Activated CD4-positive, alpha-beta T cell treated with anti-CD3 and anti-CD28 coated beads, Interleukin-2, amount 10 ng/mL, durations not matched to agents 24 days and 14 days (primary cell): ENCODE measurements at places on chromosomes 7 and 10. TPM values are rescaled to one million over a fixed set of nuclear protein-coding genes. Genes with fewer than 3 reads are reported as not detected.
A peak's percentile ranks its signal among the peaks of the same experiment; 100 is the strongest.

Gene IDI2
- not detected in 2 replicates for total RNA-seq

Gene MRLN
- total RNA-seq: 0.82 TPM in 1 of 2 replicates, not detected in the other

Gene ADAM12
- total RNA-seq: not detected in 2 replicates

Gene C1QL3
- total RNA-seq: 0.21 TPM in 1 of 2 replicates, not detected in the other

Gene AQP1
- total RNA-seq: not detected in 2 replicates

Gene TMEM72
- not detected in 2 replicates for total RNA-seq

Gene TYW1B
- total RNA-seq: 3.3 and 4.2 TPM in 2 replicates

Gene A1CF
- not detected in 2 replicates for total RNA-seq

Gene TEX47
- not detected in 2 replicates for total RNA-seq

Gene CDH23
- total RNA-seq: 0.92 and 1.3 TPM in 2 replicates

Gene PNLIPRP3
- total RNA-seq: not detected in 2 replicates

Gene TMEM184A
- not detected in 2 replicates for total RNA-seq

Gene FEZF1
- total RNA-seq: not detected in 2 replicates

Gene LRRC61
- 26.8 and 27.5 TPM in 2 replicates for total RNA-seq

DNA sequence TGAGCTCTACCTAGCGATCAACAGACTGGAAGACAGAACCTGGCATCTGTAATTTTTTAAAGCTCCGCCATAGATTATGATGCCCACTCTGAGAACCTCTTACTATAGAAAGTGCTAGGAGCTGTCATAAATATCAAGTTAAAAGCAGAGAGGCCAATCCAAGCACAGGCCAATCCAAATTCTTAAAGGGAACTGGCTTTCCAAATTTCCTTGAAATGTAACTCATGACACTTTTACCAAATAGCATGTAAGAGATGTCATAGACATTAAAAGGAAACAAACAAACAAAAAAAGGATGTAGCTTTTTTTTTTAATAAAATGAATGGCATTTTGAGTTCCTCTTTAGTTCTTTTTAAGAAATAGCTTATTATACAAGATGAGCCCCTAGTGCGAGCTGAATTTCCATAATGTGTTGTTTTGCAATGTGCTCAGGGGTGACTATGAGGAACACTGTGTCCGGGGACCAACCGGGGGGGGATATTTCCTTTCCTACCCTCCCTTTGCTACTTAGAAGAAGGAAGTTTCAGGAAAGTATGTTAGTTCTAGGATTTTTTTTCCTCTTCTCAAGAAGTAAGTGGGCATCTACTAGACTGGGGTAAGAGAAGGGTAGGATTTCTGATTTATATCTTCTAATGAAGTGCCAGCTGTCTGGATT, 23.7 kb upstream of the MRC1 start:
- H3K36me3 ChIP-seq: no peaks in the 10 kb centered on the region
- no peak overlapping the region for H3K4me3 ChIP-seq
- H3K27me3 ChIP-seq: peaks cover 2% of the 10 kb centered on the region

DNA sequence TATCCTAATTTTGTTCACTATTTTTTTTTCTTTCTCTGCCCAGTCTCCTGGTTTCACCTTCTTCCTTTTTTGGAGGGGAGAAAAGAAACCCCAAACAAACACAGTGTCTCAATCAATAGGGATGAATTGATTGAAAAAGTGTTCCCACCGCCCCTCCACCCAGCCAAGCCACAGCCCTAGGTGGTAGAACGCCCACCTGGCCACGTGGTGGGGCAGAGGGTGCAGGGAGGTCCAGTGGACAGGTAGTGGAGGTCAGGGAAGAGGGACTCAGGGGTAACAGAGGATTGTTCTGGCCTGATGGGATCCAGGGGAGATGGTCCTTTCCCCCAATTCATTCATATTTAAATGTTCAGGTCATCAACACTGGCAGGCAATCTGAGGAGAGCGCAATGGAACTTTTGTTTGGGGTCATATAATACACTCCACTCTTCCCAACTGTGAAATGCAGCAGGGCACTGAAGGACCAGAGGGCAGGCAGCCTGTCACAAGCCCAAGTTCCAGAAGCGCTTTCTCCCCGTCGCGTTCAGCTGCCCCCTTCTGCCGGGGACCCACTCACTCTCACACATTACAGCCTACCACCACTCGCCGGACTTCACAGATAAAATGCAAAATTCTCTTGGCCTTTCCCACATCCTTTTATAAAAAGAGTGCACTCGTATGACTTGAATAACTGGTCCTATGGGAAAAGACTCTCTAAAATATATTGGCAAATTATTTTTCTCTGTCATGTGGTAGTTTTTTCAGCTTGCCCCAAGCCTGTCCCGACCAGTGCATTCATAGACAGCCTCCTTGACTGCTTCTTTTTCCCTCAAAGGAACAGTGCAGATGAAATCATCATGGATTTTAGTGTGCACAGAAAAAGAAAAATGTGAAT, 1.6 kb downstream of the INHBA start:
- H3K36me3 ChIP-seq: no peaks in the 10 kb centered on the region
- H3K4me1 ChIP-seq: peaks cover 18% of the 10 kb centered on the region
- no peak overlapping the region for H3K27ac ChIP-seq
- H3K27me3 ChIP-seq: peaks cover 65% of the 10 kb centered on the region
- DNase-seq: no peak

- H3K4me1 ChIP-seq: no peaks in the 10 kb centered on the region
- no peak overlapping the region for H3K4me3 ChIP-seq
- no peak overlapping the region for H3K27ac ChIP-seq
- DNase-seq: no peak
- no peaks in the 10 kb centered on the region for H3K27me3 ChIP-seq
These were observed 143.8 kb downstream of the ZNF248 start for GRCh38 chr10:37713642-37714041.

GRCh38 chr7:34603711-34604444, 54.1 kb upstream of the NPSR1 start:
- H3K27ac ChIP-seq: no peak overlapping the region
- no peaks in the 10 kb centered on the region for H3K27me3 ChIP-seq
- no peaks in the 10 kb centered on the region for H3K4me1 ChIP-seq
- DNase-seq: no peak
- H3K4me3 ChIP-seq: no peak overlapping the region
- no peaks in the 10 kb centered on the region for H3K36me3 ChIP-seq

DNA sequence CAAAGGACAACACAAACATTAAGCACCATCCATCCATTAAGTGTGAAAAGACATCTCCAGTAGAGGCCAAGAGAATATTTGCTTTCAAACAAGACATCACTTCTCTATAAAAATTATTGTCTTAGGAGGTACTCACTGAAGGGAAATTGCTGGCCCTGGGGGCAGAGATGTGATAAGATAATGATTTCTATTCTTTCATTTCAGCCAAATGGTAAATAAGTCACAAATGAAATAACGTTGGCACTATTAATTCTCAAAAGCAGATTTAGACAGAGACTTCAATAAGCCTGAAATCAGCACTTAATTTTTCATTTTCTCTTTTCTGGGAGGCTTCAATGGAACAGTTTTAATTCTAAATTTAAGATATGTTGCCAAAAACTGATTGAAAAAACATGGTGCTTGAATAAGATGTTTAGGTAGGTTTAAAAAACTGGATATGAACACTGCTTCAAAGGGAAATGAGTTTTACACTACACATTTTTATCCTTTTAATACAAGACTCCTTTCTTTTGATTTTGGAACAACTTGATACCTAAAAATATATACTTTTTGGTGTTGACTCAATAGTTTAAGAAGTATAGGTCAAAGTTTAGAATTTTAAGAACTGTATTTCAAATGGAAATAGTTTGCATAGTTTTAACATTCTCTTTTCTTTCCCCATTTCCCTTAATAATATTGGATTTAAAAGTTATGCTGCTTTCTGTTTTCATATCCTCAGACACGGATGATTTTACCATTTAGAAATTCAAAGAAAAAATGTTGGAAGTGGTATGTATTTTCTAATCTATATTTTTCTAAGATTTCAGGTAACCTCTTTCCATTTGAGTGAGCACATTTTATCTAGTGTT, 204.0 kb downstream of the AHR start:
- H3K4me3 ChIP-seq: no peak overlapping the region
- DNase-seq: no peak
- no peaks in the 10 kb centered on the region for H3K36me3 ChIP-seq
- H3K27ac ChIP-seq: no peak overlapping the region
- H3K27me3 ChIP-seq: no peaks in the 10 kb centered on the region
- H3K4me1 ChIP-seq: no peaks in the 10 kb centered on the region

DNA sequence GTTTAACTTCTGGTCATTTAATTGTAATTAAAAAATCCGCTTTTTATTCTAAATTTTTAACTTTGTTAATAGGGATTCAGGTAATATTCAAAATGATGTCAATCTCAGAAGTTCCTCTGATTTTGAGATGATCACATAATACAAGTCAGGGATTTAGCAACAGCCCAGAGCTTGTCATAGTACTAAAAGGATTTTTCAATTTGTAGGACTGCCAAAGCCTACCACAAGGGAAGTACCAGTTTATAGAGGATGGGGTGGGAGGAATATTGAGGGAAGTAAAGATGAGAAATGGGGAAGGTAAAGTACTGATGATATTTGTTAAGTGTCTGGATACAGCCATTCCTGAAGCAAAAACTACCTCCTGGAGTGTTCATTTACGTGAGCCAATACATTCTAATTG, 278.2 kb upstream of the TEX47 start:
- no peak overlapping the region for H3K27ac ChIP-seq
- H3K27me3 ChIP-seq: peaks cover 2% of the 10 kb centered on the region
- no peak overlapping the region for H3K4me3 ChIP-seq
- H3K4me1 ChIP-seq: no peaks in the 10 kb centered on the region
- DNase-seq: no peak

DNA sequence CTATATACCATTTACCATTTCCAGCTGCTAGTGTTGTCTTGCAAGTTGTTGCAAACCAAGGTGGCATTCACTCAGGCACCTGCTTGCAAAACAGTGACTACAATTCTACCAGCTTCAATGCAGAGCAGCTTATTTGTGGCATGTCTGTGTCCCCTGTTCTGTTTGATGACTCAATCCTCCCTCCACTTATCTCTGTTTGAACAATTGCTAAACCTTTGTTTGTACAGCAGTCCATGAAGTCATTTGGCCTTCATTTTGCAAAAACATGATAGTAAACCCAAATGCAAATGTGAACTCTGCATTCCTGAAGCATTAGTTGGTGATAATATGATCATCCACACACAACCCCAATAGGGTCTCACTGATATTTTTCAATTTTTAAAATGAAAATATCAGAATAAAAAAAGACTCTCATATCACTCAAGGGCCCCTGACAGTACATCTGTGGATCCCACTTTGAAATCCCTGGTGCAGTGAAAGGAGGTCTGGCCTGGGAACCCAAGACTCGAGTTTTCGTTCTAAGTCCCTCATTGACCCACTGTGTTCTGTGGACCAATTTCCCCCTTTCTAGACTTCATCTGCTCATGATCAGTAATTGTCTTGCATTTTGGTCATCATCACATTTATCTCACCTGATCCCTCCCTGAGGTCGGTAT, 425.4 kb downstream of the RPS24 start:
- no peak overlapping the region for H3K4me3 ChIP-seq
- H3K4me1 ChIP-seq: no peaks in the 10 kb centered on the region
- peaks cover 4% of the 10 kb centered on the region for H3K27me3 ChIP-seq

- no peaks in the 10 kb centered on the region for H3K27me3 ChIP-seq
- no peak overlapping the region for H3K27ac ChIP-seq
- H3K36me3 ChIP-seq: no peaks in the 10 kb centered on the region
- DNase-seq: no peak
- no peak overlapping the region for H3K4me3 ChIP-seq
These were observed 546.9 kb upstream of the TPK1 start for GRCh38 chr7:145382762-145383161.

GRCh38 chr10:85979598-85979997, 387.0 kb downstream of the GRID1 start:
- no peaks in the 10 kb centered on the region for H3K36me3 ChIP-seq
- H3K4me3 ChIP-seq: no peak overlapping the region
- peak; percentile 37 for DNase-seq
- no peak overlapping the region for H3K27ac ChIP-seq

DNA sequence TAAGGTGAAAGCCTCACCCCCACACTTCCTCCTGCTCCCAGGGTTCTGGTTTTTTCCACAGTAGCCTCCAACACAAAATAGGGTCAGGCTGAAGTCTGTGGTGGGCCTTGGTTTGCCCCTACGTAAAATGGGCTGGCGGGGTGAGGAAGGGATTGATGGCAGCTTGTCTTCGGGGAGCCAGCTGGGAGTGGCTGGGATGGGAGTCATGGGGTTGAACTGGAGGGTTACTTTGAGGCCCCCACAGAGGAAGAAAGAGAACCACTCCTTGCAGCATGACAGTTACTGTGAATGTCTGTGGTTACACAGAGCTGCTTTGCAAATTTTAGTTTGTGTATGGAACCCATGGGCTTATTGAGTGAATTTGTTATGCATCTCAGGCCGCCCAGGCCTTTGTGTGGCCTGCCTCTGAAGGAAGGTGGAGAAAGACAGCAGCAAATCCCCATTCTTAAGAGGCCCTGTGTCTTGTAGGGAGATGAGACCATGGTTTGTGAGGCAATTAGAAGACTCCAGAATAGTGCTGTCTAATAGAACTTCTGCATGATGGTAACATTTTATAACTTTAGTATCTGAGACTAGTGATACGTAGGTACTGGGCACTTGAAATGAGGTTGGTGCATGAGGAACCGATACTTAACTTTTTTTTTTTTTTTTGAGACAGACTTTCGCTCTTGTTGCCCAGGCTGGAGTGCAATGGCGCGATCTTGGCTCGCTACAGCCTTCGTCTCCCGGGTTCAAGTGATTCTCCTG, 8.1 kb downstream of the TRIM8 start:
- H3K36me3 ChIP-seq: peaks cover 49% of the 10 kb centered on the region
- peak overlapping the region; percentile 89 for H3K27ac ChIP-seq
- H3K27me3 ChIP-seq: no peaks in the 10 kb centered on the region
- H3K4me3 ChIP-seq: peak overlapping the region; percentile 75
- peak; percentile 71 for DNase-seq

DNA sequence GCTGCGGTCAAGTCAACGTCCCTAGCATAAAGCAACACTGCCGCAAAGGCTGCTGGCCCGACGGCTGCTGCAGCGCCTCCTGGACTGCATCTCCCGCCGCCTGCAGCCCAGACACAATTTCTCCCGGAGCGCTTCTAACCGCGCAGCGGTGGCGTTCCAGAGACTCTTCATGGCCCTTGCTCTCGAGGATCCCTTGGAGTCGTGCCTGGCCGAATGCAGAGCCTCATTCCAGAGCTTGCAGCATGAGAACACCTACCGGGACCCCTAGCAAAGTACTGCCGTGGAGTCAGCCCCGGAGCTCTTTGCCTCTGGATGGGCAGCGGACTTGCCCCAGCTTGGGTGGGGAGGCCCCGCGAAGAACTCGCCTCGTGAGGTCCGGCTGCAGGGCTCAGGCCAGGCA, 79.7 kb upstream of the ZNF32 start:
- no peaks in the 10 kb centered on the region for H3K36me3 ChIP-seq
- H3K27me3 ChIP-seq: peaks cover 2% of the 10 kb centered on the region
- H3K4me3 ChIP-seq: no peak overlapping the region
- no peak overlapping the region for H3K27ac ChIP-seq

DNA sequence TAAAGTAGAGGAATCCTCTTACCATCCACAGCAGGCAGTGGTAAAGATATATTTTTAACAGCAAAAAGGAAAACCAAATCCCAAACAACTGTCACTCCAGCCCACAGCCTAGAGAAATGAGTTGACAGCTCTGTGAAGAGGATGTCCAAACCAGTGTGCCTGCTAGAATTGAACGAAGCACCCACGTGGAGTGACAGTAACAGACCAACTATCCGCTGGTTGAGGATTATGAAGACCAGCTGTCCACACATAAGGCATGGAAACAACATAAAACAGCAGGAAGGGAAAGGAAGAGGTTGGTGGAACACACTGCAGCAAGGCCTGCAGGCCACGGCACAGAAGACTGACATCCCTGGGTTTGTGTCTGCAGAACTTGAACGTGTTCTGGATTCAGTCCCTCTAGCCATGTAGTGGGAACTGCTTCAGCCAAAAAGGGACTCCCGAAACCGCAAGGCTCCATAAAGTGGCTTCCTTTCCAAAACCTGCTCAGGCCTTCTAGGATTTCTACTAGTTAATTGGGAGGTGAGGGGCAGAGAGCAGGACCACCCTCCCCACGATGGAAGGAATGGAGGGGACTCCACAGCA, 324.4 kb downstream of the BICC1 start:
- no peaks in the 10 kb centered on the region for H3K36me3 ChIP-seq
- H3K27me3 ChIP-seq: no peaks in the 10 kb centered on the region
- no peak for DNase-seq
- no peaks in the 10 kb centered on the region for H3K4me1 ChIP-seq
